Left colon (tissue), 2 donors: ENCODE measurements at places on chromosomes 2 and 18. TPM values are rescaled to one million over a fixed set of nuclear protein-coding genes. Genes with fewer than 3 reads are reported as not detected.

Gene LRP1B
- total RNA-seq = 0.09 TPM

GRCh38 chr2:177291701-177292100 lies 27.2 kb upstream of the NFE2L2 start:
- DNase-seq = no peak

DNA sequence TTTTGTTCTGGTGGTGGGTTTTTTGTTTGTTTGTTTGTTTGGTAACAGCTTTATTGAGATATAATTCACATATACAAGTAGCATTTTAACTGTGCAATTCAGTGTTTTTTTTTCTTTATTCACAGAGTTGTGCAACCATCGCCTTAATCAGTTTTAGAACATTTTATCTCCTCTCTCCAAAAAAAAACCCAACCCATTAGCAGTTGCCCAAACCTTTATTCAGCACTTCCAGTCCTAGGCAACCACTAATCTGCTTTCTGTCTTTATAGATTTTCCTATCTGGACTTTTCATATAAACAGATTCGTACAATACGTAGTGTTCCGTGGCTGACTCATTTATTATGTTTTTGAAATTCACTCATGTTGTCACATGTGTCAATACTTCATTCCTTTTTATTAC lies 38.7 kb downstream of the CCDC138 start:
- DNase-seq = no peak

DNA sequence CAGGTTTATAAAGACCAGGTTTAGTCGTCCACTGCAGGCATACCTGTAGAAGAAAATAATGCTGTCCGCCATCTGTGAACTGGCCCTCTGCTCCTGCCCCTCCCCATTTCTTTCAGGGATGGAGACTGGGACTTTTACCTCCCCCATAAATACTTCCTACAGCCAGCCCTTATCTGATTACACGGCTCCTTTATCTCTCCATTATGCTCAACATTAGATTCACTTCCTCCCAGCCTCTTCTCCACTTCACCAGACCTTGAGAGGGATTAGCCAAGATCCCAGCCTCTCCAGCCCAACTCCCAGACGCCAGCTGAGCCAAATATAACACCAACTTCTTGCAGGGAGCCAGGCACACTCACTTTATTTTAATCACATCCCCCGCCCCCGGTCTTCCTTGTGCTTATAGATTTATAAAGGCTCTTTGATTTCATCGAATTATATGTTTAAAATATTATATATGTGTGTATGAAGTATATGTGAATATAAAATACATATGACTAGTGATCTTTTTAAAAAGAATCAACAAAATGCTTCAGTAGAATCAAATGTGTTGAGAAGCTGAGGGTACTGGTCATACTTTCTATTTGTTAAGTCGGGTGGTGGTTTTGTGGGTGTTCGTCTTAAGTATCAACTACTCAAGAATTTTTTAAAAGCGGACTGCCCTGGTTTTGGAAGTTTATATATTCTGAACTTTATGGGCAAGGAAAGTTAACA lies 81.0 kb downstream of the SPRED2 start:
- no peak for DNase-seq
